Stimulated activated CD4-positive, alpha-beta T cell treated with anti-CD3 and anti-CD28 coated beads, TNF-alpha, amount 100 ng/mL, for 24 hours (primary cell): ENCODE measurements at places on chromosomes 12 and 14.

DNA sequence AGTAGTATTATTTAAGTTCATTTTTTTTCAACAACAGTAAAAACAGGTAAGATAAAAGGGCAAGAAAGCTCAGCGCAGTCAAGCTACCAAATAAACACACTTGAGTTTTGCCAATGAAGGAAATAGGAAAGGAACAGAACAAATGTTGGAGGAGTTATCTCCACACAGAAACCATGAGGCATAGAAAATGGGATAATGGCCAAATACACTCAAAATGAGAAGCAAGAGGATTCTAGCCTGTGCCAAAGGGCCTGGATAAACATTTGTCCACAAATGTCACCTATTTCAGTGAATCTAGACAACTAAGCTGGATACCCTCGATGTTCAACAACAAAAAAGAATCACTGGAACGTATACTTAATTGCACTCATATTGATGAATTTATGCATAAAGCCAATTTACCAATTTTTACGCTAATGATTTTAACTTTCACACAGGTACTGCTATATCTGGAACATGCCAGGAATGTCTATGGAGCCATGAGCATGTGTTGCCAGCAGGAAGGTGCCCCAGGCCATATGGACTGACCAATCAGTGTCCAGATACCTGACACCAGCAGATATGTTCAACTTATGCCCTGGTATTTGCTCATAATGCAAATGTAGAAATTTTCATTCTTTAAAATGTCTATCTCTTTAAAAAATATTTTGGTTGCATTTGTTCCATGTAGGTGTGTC, 21.1 kb downstream of the ST8SIA1 start:
- no peak for DNase-seq

DNA sequence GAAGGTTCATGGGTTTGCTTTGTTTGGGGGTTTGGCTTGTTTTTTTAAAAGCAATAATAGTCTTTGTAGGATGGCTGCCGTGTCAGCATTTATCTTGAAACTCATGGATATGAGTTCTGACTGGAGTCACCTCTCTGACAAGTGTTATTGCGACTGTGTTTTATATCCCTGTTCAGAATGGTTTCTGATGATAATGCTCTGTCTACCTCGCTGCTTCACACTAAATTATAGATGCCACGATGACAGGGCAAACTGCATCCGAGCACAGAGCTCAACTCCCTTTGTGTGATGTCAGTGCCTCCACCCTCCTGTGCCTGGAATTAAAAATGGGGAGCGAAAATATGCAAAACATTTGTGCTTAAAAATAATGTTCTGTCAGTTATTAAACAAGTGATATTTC, 250.8 kb downstream of the EGLN3 start:
- no peak for DNase-seq

DNA sequence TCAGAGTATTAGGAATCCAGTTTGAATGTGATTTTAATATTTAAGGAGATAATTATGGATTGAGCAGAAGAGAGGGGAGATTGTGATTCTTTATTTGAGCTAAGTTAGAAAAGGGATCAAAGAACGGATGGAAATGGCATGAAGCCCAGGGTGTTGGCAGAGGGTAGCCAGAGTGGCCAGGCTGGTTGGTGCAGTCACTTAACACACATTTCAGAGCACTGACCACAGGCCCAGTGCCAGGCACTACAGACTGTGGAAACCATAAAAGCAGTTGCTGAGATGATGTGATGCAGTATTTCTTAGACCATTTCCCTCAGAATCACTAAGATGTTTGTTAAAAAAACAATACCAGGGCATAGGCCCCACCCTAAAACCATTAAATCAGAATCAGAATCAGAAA, 167.7 kb upstream of the AMIGO2 start:
- no peak for DNase-seq

DNA sequence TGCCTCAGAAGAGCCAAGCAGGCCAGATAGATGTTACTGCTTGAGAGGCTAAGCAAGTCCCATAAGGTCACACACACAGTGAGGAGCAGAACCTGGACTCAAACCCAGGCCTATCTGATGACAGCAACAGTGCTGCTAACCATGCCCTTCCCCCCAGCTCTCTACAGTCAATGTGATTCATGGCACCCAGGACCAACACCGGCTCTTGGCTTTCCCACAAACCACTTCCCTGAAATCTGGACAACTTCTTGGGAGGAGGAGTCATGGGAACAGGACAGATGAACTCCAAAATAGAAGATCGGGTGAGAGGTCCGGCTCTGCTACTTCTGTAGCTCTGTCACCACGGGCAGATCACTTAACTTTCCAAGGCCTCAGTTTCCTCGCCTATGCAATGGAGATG, 716 bp upstream of the PTGDR start:
- DNase-seq, result no peak

DNA sequence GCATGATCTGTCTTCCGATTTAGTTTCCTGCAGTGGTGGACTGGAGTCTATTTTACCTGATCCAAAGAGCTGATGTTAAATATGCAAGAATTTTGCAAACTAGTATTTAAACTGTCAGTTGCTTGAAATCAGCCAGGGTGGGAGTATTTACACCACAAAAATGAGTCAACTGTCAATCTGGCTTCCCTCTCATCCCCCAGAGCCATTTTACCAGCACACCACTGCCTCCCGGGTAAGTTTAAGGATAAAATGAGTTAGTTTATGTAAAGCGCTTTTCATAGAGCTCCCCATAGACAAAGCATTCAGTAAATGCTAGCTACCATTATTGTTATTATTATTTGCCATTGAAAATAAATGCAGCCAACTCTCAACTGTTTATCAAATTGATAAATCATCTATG, 106.3 kb upstream of the FRMD6 start:
- DNase-seq, result no peak

GRCh38 chr14:105065280-105066228, at the start of gene GPR132:
Gene GPR132, minus strand, starts transcription at chr14:105065430. Its CDS starts 10,010 bp downstream, at chr14:105055420.
- DNase-seq, result peak; percentile 62

DNA sequence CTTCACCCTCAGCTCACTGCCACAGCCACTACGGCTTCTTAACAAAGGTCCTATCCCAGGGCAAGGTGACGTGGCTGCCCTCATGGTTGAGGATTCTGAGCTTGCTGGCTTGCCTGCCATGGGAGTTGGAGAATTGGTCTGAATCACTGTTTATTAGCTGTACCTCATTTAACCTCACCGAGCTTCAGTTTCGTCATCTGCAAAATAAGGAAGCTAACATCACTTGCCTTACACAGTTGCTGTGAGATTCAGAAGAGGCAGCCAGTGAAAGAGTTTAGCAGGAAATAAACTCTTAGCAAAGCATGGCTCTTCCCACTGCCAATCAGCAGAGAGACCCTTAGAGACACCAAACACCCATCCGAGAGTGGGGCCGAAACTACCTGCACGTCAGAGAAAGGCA, 90.1 kb upstream of the KCNA1 start:
- no peak for DNase-seq

GRCh38 chr12:106769078-106769477, 5.4 kb upstream of the RIC8B start:
- no peak for DNase-seq

DNA sequence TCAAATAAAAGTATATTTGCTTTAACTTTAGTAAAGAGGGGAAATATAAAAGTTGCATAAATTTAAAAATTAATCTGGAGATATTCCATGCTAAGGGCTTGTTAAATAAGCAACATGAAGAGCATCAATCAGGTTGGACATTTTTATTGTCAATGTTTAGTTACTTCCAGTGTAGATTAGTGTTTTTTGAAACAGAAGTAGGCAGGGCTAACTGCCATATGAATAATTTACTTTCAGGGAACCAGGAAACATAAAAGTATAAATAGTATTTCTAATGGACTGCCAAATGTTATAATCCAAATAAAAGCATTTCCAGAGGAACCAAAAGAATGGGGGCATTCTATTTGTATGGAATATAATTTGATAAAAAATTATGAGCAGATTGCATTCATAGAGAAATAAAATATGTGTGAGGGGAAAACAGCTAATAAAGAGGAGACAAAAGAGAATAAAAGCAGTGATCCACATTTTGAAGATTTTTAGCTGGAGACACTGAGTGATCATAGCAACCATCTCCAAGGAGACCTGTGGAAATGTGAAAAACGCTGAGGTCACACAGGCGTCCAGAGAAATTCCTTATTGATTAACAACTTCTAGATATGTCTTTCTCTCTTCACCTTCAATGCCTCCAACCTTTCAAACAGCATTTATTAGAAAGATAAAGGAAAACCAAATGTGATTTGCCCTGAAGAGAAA, 70.8 kb downstream of the SRGAP1 start:
- no peak for DNase-seq

GRCh38 chr14:56135001-56135400, 16.8 kb downstream of the PELI2 start:
- DNase-seq, result no peak

DNA sequence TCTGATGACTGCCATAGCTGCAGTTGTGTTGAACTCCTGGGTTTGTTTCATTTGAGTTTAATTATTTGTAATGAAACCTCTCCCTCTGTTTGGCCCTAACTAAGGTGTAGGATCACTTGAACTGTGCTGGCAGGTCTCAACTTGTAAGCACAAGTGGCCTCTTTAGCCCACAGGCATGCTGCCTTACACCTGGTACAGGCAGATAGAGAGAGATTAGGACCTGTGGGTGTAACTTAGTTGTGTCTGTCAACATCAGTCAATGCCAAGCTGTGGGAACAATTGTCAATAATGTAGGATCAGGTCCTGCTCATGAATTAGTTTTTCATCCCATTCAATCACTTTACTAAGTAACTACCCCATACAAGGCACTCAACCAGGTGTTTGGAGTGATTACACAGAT, 263.0 kb upstream of the G2E3 start:
- no peak for DNase-seq

- DNase-seq, result no peak
These were observed 1.5 kb downstream of the LAG3 start for GRCh38 chr12:6773590-6774351.

GRCh38 chr14:100103250-100104005, 38.2 kb downstream of the EVL start:
- no peak for DNase-seq

DNA sequence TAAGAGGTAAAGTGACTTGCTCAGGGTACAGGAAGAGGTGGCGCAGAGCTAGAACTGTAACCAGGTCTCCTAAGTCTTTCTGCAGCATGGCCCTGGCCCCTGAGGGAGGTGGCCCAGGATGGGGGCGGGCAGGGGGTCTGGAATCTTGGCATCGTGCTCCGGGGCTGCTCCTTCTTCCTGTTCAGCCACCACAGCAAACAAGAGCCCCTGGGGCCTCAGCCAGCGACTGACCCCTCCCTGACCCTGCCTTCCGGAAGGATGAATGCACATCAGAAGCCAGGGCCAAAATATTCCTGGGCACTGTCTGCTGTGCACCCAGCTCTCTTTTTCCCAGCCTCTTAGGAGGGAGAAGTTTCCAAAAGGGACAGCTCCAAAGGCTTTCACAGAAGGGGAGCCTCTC, 242.8 kb downstream of the DPF3 start:
- DNase-seq, result no peak

GRCh38 chr12:59937148-59937547, 341.3 kb downstream of the SLC16A7 start:
- DNase-seq, result no peak

DNA sequence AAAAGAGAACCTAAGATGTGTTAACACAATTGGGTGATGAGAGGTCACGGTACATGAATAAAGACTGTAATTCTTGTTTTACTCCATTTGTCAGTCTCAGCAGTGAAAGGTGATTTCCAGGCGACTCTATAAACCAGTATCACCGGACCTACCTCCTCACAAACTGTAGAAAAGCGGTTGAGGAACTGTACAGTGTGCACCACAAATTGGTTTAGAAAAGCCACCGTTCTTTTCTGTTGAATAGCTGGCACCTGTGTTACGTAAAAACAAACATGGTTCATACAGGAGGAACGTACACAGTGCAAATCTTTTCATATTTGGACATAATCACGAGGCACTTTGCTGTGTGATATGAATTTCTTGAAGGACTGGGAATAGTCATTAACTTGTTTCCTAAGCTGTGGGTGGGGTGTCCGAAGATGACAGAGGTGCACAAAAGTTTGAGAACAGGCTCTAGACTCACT, 663 bp downstream of the WASHC3 start:
- DNase-seq, result no peak

DNA sequence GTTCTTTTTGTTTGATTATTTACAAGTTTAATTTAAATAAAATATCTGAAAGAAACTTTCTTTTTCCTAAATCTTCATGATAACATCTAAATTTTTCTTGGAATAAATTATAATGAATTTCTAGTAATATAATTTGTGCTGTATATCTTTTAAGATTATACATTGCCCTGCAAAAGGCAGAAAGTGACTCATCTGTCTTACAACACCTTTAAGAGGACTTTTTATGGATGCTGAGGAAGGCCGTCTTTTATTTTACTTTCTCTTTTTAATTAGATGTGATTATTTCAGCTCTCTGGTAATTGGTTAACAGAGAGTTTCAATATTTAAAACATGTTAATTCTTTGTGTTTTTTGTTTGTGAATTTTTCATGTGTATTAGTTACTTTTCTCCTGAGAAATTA, 598.4 kb downstream of the RPL10L start:
- DNase-seq, result no peak

GRCh38 chr14:19902409-19902808, 18.0 kb upstream of the OR4K5 start:
- no peak for DNase-seq

DNA sequence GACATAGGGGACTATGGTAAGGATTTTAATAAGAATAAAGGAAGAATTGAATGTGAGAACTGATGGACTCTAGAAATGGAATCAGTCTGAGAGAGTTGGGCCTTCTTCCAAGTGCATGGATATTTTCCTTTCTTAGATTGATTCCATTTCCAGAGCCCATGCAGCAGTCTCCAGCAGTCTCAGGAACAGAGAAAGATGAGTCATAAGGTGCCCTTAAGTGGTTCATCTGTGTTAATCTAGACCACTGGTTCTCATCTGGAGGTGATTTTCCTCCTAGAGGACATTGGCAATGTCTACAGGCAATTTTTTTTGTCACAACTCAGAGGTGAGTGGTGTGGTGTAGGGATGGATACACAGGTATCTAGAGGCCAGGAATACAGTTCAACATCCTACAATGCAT, 25.9 kb downstream of the TRIM9 start:
- DNase-seq, result no peak

- no peak for DNase-seq
These were observed 699 bp downstream of the MGAT2 start for GRCh38 chr14:49621114-49621881.

GRCh38 chr12:119208626-119209061, 29.9 kb downstream of the HSPB8 start:
- no peak for DNase-seq
